SJSA1 (cell line): ENCODE measurements at places on chromosomes 7 and 10. TPM values are rescaled to one million over a fixed set of nuclear protein-coding genes. Genes with fewer than 3 reads are reported as not detected.

DNA sequence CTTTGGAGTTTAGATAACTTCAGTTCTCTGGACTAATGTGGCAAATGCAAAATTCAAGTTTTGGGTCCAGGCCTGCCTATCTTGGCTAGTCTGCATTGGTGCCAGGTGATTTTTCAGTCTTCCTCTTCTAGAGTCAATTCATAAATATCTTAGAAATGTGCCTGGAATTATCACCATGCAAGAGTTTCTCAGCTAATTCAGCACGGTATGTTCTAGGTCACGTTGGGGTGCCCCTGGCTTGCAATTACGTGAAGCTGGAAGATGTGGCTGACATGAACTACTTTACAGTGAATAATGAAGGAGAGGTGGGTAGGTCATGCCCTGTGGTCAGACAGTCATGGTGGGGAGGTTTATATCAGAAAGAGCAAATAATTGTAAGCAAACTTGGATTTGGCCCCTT lies 25.0 kb downstream of the ZDHHC6 start:
- DNase-seq, result no peak

- DNase-seq, result no peak
Measured at GRCh38 chr7:100167912-100168323, 499 bp downstream of the GAL3ST4 start.

GRCh38 chr10:69119896-69120295 lies 4.1 kb upstream of the VPS26A start:
- no peak for DNase-seq

DNA sequence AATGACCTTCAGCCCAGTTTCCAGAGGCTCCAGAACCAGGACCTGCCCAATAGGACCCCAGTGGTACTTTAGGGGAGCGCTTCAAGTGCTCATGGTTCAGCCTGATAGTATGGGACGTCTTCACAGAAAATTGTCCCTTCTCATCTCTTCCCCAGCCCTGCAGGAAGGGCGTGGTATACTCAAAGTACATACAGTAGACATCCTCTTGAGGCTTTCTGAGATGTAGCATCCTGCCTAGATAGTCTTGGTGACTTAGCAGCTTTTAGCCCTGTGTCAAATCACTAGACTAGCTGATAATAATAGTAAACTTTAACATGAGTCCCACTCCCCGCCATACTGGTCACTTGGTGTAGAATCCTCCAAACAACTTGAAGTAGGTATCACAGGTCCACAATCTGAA lies 193.2 kb downstream of the CYP26A1 start:
- no peak for DNase-seq

DNA sequence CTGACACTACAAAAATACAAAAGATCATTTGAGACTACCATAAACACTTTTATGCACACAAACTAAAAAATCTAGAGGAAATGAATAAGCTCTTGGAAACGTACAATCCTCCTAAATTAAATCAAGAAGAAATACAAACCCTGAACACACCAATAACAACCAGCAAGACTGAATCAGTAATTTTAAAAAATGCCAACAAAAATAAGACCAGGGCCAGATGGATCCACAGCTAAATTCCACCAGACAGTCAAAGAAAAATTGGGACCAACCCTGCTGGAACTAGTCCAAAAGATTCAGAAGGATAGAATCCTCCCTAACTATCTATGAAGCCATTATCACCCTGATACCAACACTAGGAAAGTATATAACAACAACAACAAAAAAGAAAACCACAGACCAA lies 277.4 kb downstream of the AGMO start:
- no peak for DNase-seq

- no peak for DNase-seq
Measured at GRCh38 chr10:107299606-107300005, 135.1 kb upstream of the SORCS1 start.

GRCh38 chr7:37908221-37908788 lies 8.3 kb downstream of the SFRP4 start:
- DNase-seq, result peak; percentile 58

DNA sequence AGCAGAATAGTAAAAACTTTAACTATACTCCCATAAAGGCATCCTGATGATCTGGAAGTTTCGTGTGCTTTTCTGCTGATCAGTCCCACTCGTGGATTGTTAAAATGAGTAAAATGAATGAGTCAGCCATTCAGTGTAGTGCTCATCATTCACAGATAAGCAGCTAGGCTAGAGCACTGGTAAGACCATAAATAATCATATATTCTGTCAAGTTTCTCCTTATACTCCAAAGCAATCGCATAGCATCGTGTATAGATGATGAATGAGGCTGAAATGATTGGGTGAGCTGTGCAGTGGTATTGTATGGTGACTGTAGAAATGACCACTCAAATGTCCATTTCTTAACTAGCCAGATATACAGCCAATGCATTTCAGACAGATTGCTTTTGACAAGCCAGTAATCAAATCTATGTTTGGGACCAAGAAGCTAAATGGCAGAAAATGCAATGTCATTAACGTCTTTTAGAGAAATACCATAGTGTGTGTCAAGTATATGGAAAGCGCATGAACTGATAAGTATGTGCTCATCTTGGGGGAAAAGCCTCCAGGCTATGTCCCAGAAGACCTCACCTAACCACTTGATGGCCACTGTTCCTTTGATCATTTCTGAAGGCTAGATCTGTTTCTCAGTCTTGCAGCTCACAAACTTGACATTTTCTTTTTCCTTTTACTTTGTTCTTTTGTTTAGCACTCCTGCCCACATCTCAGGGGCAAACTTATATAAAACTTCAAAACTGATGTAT lies 227.2 kb upstream of the FAM3C start:
- DNase-seq, result no peak

DNA sequence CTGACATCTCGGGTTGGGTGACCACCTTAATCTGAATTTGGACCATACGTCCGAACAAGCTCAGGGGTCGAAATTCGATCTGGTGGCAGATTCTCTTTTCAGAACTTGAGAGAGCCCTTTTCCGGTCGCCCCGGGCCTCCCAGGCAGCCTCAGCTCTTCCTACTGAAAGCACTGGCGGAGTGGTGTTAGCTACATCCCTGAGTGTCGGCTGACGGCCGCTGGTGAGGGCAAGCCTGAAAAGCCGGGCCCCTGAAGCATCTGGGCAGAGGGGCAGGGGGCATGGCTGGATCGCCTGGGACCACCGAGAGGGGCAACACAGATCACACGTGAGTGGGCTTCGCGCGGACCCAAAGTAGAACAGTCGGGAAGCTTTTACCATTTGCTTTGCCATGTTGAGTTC lies 116.1 kb downstream of the SMURF1 start:
- no peak for DNase-seq

- DNase-seq, result peak; percentile 22
Measured at GRCh38 chr7:47314248-47314647, 267.7 kb downstream of the TNS3 start.

- no peak for DNase-seq
Measured at GRCh38 chr10:79367426-79368189, 20.3 kb downstream of the PPIF start.

DNA sequence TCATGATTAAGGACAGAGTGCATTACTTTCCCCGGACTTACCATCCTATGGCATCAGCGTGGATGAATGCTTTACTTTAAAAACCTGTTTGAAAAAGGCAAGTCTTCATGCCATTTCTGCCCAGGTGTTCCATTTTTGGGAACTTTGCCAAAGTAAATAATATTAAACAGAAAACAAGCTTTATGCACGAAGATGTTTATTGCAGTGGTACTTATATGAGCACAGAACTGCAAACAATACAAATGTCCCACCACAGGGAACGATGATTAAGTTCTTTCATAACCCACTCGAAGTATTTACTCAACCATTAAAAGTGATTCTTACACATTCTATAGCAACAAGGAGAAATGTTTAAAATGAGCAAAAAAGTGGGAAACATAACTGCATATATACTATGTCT lies 109.7 kb upstream of the GDF10 start:
- DNase-seq, result no peak

GRCh38 chr10:30662814-30663213 lies 33.3 kb upstream of the LYZL2 start:
- no peak for DNase-seq

DNA sequence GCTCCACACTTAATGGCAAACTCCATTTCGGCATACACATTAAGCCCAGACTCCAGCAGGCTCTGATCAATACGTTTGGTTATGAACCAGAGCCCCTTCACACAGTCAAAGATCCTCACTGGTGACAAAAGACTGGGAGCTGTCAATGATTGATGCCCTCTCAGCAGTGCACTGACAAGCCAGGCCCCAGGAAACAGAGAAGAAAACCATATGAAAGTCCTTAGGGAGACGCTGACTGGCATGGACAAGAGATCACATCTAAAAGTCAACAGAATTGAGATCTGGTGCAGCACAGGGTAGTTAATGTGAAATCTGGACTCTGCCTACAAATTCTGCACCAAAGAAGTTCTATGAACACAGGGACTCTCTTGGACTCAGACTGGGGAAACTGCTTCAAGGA lies 600.9 kb upstream of the NRP1 start:
- no peak for DNase-seq

- no peak for DNase-seq
Measured at GRCh38 chr7:142941541-142941940, 2.3 kb downstream of the LLCFC1 start.

- peak; percentile 88 for DNase-seq
Measured at GRCh38 chr10:79322616-79323543, 24.4 kb upstream of the PPIF start.

DNA sequence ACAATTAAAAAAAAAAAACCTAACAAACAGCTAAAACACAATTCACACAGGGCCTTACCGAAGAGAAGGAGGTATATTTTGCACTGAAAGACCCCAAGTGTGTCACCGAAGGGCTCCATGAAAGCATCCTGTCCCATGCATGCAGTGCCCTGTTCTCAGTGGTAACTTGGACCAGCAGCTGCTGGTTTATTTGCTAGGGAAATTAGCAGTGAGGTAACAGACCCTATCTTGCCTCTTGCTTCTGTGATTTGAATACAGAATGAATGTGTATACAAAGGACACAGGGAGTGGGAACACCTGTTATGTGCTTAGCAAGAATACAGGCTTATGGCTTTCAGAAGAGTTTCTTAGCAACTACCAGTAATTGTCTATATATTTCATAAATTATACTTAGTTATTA lies at the start of gene HEPACAM2:
Gene HEPACAM2 (minus strand): TSS at position 160 of the 400 bp plus-strand sequence.
- DNase-seq, result no peak

DNA sequence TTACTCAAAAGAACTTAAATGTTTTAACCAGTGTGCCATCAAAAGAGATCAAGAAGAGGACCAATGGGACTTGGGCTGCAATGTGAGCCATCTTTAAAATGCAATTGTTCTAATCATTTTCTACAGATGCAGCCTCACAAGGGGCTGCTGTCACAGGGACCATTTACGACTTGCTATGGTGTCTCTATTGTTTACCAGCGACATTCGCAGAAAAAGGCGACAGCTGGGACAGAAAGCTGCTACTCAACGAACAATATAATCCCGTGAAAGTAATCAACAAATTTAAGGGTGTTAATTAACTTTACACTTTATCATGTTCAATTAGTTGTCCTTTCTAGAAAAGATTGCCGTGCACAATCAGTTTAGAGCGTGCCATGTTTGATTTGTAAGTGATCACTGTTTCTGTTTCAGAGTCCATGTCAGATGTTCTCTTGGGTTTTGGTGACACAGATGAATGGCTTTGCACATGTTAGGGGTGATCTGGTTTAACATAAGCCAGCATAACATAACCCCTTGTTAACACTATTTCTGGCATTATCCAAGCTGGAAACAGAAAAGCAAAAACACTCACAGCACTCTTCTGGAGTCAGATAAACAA lies 110.8 kb downstream of the HIBADH start:
- DNase-seq, result no peak

DNA sequence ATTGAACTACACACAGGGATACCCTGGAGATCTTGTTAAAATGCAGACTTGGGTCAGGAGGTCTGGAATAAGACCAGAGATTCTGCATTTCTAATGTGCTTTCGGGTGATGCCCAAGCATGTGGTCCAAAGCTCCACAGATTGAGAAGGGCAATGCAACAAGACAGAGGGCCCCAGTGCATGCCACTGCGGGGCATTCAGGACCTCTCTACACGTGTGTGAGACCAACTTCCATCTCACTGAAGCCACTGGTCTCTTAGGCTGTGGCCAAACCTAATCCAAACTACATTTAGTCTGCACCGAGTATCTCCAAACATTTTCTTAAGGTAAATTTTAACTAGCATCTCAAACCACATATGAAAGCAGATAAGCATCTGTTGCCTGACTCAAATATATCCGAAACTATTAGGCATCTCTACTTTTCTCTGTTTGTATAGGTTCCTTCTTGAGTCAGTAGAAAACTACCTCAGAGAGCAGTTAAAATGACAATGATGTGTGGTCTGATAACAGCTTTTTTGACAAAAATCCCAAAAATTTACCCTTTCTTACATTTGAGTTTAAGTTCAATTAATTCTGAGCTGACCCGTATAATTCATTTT lies 107.5 kb downstream of the ELMO1 start:
- DNase-seq, result no peak

DNA sequence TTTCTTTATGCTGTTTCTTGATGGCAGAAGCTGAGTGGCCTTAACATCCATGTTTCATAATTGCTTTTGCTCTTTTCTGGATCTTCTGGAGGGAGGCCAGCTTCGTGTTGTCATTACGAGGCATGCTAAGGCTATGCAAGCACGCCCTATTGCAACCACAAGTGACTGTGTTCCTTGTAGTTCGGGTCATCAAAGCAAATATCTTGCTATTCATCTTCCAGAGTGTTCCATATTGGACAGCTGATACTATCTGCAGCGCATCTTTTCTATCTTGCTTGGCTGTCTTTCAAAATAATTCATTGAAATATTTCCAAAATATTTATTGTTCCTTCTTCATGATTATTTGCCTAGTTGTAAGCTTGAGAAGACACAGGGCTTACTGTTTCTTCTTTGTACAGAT lies 5.0 kb downstream of the EPHB6 start:
- DNase-seq, result no peak

- DNase-seq, result no peak
Measured at GRCh38 chr10:13439313-13440184, 89.3 kb downstream of the BEND7 start.

DNA sequence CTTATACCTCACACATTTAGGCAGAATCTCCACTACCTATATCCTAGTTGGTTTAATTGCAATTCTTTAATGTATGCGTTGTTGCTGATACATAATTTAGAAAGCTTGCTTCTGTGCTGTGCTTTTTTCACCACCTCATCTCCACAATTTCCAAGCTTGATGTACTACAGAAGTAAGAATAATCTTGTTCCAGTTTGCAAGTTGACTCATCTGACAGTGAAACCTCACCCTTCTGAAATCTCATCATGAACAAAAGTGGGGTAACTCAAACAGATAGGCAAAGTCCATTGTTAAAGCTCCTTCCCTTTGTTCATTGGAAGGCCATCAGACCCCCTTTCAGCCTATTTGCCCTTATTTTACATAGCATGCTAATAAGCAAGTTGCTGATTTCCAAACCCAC lies 13.6 kb downstream of the EIF4EBP2 start:
- no peak for DNase-seq

GRCh38 chr7:6623589-6624245 lies 8.3 kb downstream of the ZNF853 start:
- DNase-seq, result no peak

- DNase-seq, result no peak
Measured at GRCh38 chr7:16991551-16991950, 109.8 kb upstream of the AGR3 start.

- peak; percentile 39 for DNase-seq
Measured at GRCh38 chr7:28069807-28070206, 110.8 kb downstream of the JAZF1 start.

The CPED1 gene
- 46.6 and 64.8 TPM in 2 replicates for total RNA-seq

The PLA2G12B gene
- total RNA-seq, result not detected in 2 replicates

The PIK3CG gene
- 0.84 and 1.2 TPM in 2 replicates for total RNA-seq

The NEURL1 gene
- not detected in 2 replicates for total RNA-seq
